Foreskin fibroblast (primary cell): ENCODE measurements at places on chromosomes 11 and 22.

- DNase-seq = peak; percentile 72
Observed at GRCh38 chr11:12090061-12090591, 20.3 kb upstream of the MICAL2 start.

GRCh38 chr11:92843455-92843854 is 126.0 kb upstream of the MTNR1B start:
- no peak for DNase-seq

GRCh38 chr11:36090356-36091109 is 146.7 kb downstream of the LDLRAD3 start:
- DNase-seq = no peak

DNA sequence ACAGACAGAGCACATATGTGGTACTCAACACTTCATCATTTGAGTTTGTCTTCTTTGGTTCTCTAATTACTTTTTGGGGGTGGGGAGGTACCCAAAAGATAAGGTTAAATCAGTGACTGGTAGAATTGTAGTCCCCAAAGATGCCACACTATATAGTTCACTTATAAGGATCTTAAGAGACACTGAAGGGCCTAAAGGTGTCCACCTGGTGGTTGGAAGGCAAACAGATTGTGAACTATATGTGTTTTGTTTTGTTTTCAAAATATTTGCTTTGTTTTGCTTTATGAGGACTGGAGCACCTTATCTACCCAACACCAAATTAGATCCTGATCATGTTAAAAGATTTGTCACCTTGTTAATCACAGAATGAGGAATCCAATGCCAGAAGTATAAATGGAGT is 136.1 kb downstream of the DCDC1 start:
- DNase-seq = no peak

DNA sequence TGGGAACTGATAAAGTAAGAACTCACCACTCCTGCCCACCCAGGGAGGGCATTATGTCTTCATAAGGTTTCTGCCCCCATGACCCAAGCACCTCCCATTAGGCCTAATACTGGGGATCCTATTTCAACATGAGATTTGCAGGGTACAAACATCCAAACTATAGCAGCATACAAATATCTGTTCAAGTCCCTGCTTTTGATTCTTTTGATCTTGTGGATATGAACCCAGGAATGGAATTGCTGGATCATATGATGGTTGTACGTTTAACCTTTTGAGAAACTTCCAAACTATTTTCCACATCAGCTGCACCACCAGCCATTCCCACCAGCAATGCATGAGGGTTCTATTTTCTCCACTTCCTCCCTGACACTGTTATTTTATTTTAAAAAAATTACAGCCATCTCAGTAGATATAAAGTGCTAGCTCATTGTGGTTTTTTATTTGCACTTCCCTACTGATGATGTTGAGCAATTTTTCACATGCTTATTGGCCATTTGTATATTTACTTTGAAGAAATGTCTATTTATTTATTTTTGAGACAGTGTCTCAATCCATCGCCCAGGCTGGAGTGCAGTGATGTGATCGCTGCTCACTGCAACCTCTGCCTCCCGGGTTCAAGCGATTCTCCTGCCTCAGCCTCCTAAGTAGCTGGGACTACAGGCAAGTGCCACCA is 7.1 kb upstream of the ATG16L2 start:
- DNase-seq = no peak

DNA sequence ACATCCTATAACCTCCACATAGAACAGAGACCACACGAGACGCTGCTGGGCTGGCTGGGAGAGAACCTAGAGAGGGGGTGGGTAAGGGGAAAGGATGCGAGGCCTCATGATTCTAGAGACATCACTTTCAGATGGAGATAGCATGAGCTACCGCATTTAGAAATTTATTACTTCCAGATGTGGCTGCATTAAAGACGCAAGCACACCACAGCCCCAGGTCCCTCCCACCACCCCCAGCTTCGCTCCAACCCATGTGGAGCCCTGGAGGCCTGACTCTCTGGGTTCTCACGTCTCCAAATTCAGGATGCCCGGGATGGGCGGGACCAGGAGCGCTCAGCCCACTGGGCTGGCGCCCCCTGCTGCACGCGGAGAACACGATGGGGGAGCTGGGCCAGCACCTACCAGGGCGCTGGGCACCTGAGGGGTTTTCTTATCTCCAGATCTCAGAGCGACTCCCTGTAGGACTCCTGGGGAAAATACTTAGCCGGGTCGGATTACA is 13.6 kb downstream of the MRPL21 start:
- peak; percentile 99 for DNase-seq

- no peak for DNase-seq
Observed at GRCh38 chr22:24994070-24994763, 41.7 kb downstream of the KIAA1671 start.

DNA sequence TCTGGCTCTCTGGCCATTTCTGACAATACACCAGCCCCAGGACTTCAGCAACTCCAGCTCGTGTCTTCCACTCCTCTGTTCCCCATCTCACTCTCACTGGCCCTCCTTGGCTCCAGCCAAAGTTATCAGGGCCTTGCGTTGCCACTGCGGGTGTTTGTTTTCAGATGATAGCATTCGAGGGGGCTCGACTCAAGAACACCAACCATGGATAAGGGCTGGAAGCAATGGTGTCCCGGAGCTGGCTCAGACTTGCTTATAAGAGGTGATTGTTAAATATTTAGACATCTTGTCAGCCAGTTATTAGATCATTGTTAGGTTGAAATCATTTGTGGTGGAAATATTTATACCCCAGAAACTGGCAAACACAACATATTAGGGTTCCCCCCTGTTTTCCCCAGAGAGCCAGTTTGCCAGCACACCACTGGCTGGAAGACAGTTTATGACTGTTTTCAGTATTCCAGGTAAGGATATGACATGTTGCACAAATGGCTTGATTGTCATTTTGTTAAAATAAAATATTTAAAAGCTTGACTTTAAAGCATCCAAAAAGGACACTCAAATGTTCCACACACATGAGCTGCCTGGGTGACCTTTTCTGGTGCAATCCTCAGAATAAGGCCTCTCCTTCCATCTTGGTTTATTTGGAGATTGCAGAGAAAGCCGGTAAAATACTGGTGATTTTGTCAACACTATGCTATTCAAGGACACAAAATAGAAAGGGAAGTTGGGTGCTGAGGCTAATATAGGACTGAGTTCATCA is 98.3 kb downstream of the FBXO7 start:
- no peak for DNase-seq

- DNase-seq = no peak
Observed at GRCh38 chr11:60343094-60343704, 16.1 kb downstream of the MS4A6E start.

GRCh38 chr11:12767027-12767426 is 92.8 kb downstream of the TEAD1 start:
- peak; percentile 52 for DNase-seq

GRCh38 chr11:44784436-44784760 is 57.6 kb downstream of the TSPAN18 start:
- no peak for DNase-seq

GRCh38 chr11:124864176-124864891 is 898 bp upstream of the ROBO3 start:
- no peak for DNase-seq

GRCh38 chr22:48337957-48338792 is 1489.5 kb downstream of the BRD1 start:
- DNase-seq = no peak

- DNase-seq = no peak
Observed at GRCh38 chr11:113238721-113239120, 75.7 kb upstream of the TTC12 start.

DNA sequence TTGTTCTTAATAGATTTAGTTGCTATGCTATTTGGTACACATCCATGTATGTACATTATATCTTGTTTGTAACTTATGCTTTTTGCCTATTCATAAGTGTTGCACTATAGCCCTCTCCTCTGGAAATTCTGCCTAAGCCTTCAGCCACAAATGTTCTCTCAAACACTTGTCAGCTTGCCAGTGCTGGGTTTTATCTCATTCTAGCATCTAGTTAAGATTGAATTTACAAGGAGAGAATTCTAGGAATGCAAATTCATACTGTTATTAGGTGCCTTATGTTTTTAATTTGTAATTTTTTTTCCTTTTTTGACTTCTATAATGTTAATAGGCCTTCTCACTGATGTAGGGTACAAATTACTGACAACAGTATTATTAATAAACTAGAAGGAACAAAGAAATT is 14.6 kb upstream of the CTSC start:
- DNase-seq = peak; percentile 41

DNA sequence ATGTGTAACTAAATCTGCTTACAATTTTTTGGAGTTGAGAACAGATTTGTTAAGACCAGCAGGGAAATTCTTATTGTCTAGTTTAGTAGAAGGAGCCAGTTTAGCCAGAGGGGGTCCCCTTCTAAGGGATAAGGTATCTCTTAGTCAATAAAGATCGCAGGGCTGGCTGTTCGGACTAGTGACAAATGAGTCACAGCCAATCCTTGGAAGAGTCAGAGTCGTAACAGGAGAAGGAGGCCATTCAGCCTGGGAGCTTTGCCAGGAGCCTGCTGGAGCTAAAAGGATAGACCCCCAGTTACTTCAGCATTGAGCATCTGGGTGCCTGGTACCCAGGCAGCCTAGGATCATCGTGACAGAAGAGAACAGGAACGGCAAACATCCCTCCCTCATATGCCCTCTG is 191.6 kb upstream of the ARHGAP20 start:
- DNase-seq = peak; percentile 63

- DNase-seq = no peak
Observed at GRCh38 chr11:110335358-110335757, 38.9 kb upstream of the RDX start.

DNA sequence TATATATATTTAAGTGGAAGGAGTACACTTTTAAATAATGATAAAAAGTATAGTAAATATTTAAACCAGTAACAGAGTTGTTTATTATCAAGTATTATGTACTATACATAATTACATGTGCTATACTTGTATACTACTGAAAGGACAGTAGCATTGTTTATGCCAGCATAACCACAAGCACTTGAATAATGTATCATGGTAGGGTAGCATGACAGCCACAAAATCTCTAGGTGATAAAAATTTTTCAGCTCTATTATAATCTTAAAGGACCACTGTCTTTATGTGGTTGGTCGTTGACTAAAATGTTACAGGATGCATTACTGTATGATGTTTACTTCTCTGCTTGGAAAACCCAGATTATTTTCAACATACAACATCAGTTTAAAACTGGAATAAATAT is 349.2 kb downstream of the CASP12 start:
- DNase-seq = no peak

- no peak for DNase-seq
Observed at GRCh38 chr11:27408246-27408800, 45.3 kb upstream of the CCDC34 start.

- peak; percentile 71 for DNase-seq
Observed at GRCh38 chr11:3802011-3802790, 4.8 kb upstream of the NUP98 start.

DNA sequence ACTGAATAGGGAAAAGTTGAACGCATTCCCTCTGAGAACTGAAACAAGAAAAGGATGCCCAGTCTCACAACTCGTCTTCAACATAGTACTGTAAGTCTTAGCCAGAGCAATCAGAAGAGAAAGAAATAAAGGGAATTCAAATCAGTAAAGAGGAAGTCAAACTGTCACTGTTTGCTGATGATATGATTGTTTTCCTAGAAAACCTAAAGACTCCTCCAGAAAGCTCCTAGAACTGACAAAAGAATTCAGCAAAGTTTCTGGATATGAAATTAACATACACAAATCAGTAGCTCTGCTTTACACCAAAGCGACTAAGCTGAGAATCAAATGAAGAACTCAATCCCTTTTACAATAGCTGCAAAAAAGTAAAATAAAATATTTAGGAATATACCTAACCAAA is 471.2 kb upstream of the CNTN5 start:
- no peak for DNase-seq

DNA sequence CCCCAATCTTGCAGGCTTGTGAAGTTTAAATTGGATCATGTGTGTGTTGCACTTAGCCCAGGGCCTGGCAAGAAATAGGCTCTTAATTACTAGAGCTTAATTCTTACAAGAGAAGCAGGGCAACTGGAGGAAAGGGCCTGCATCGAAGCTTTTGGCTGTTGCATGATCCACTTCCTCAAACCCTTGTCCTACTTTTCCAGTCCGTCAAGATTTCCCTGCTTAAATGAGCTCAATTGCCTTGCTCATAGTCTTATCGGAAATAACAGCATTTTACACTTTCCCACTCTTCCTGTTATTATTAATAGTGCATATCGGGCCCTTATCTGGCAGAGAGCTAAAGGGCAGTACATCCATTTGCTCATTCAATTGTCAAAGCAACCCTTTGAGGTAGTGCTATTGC is 18.1 kb downstream of the DTX4 start:
- no peak for DNase-seq
